Endothelial cell of umbilical vein (primary cell): ENCODE measurements at places on chromosomes 13 and 19. TPM values are rescaled to one million over a fixed set of nuclear protein-coding genes. Genes with fewer than 3 reads are reported as not detected.

KLHL1 gene
- total RNA-seq = not detected in 2 replicates

- no peak for DNase-seq
Measured at GRCh38 chr13:41995946-41996345, 35.0 kb upstream of the VWA8 start.

GRCh38 chr19:52492201-52492993 is 35.1 kb upstream of the ZNF808 start:
- DNase-seq = no peak

DNA sequence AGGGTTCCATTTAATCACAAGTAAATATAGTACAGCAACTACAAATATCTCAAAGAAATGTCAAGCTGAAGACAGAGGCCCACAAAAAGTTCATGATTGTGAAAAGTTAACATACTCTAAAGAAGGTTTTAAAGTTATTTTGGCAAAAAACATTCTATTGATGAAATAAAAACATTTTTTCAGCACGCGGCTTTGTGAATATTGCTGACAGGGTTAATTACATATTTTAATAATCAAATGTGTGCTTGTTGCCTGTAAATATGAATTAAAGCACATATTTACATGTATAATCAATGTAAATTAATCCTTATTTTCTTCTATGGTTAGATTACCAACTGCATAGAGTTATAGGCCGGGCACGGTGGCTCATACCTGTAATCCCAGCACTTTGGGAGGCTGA is 328.1 kb downstream of the MZT1 start:
- no peak for DNase-seq

DNA sequence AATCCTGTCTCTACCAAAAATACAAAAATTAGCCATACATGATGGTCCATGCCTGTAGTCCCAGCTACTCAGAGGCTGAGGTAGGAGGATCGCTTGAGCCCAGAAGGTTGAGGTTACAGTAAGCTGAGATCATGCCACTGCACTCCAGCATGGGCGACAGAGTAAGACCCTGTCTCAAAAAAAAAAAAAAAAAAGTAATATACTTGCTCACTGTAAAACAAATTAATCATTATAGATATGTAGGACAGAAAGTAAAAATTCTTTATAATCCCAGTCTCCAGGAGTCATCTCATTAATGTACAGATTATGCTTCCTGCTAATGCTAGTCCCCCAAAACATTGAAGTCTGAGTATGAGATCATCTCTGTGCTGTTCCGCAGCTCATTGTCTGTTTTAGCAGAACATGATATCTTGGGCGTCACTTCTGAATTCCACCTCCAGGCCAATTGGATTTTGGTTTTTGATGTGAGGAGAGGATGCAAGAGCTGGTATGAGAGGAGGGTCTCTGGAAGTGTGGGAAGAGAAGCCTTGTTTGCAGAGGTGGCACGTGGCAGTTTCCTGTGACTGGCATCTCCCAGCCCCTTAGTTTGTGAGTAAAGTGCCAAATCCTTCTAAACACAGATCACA is 75.4 kb upstream of the NPAS1 start:
- no peak for DNase-seq

- no peak for DNase-seq
Measured at GRCh38 chr13:80873589-80873988, 532.7 kb upstream of the SPRY2 start.

DNA sequence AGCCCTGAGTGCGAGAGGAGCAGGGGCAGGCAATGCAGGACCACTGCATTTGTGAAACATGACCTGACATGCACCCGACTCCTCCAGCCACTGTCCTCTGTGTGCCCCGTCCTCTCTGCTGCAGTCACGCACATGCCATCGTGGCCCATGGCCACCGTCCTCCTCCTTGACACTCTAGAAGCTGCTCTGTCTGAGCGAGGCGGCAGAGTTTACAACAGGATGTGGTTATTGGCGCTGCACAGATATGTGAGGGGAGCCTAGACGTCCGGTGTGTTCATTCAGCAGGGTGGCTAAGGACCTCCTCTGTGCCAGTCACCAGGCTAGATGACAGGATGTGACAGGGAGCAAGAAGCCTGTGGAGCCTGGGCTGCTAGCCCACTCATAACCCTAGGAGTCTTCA is 277.8 kb downstream of the FOXO1 start:
- DNase-seq = no peak

GRCh38 chr19:30487178-30487577 is 115.0 kb downstream of the ZNF536 start:
- no peak for DNase-seq

DNA sequence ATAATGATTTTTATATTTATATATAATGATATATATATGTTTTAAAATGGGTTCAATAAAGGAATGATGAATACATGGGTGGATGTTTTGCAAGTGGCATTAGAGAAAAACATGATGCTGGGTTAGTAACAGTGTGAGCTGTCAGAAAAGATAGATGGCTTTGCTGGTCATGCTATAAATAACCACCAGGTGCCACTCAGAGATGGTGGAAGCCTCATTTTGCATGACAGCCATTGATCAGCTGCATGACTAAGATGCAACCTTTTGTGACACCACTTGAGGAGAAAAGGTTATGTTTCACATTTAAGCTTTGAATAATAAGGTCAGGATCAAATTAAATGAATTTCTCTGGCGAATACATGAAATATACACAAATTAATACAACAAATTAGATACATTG is 737.7 kb downstream of the PCDH9 start:
- peak; percentile 3 for DNase-seq

REEP6 gene
- total RNA-seq = 1.5 and 1.8 TPM in 2 replicates

DNA sequence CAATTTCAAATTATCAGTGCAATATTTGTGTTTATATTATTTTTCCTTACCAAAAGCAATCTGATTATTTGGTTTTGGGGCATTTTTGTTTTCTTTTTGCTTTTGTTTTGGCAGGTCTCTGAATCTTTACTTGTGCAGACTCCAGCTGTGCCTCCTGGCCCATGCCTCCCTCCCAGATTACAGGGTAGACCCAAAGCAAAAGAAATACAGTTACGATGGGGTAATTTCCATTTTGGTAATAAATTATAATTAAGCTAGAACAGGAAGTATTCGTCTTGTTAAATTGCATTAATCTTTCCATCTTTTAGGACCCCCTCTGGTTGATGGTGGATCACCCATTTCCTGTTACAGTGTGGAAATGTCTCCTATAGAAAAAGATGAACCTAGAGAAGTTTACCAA is 29.2 kb upstream of the MLNR start:
- DNase-seq = no peak

DNA sequence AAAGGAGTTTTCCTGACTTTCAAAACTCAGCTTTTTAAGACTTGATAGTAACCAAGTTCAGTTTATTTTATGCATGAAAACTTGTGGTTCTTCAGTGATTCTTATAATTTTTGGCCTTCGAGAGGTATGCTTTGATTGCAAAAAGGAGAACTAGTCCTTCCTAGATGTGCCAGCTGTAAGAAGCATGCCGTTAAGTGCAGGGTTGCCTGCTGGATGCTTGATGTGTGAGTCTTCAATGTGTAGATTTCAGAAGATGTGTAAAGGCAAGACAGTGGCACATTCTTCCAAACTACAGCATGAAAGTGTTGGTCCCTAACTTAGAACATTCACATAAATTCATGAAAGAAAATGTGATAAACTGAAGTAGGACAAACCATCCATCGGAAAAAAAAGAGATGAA is 532.5 kb downstream of the DCT start:
- no peak for DNase-seq

DNA sequence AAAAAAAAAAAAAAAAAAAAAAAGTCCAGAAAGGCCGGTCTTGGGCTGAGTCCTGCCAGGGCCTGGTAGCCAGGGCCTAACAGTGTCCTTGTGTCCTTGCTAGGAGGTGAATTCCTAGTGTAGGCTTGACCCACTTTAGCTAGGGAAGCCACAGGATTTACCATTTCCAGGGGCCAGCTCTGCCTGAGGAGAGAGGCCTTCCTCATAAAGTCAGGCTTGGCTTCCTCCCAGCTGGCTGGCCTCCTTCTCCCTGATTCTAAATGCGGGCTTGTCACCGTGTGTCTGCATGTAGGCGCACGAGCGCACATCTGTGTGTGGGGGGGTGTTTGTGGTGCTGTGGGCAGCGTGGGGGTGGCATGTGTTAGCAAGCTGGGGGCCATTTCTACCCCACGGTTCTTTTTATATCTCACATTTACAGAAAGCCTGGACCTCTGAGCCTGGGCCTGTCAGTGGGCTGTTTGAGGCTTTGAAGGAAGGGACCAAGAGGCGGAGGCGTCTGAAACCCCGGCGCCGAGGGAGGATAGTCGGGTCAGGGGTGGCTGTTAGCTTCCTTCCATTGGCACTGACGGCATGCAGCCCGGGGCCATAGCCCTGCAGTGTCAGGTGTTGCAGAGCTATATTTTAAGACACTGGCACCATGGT is 31.7 kb downstream of the IER2 start:
- DNase-seq = peak; percentile 51

GRCh38 chr13:109687559-109688448 is 98.6 kb downstream of the IRS2 start:
- no peak for DNase-seq

GRCh38 chr13:20090349-20090748 is 70.5 kb downstream of the GJA3 start:
- DNase-seq = no peak

DNA sequence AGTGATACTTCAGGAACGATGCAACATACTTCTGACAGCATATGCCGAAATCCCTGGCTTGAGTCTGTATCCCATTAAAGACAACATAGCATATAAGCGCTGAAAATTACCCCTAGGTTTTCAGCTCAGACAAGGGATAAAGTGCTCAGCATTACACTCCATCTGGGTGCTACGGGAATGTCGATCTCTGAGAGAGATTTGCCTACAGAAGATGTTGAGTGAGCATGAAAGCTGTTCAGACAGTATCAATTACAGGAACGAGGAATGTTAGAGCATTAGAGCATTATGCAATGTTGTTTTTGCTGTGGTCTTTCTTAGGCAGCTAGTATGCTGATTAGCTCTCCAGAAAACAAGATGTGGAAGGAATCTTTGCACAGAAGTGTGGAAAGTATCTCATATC is 484.5 kb downstream of the LIG4 start:
- no peak for DNase-seq

GRCh38 chr19:39032063-39032918 is at the start of gene FBXO27:
Gene FBXO27, minus strand, starts transcription at chr19:39032549. Its CDS starts 322 bp downstream, at chr19:39032227.
- no peak for DNase-seq

DNA sequence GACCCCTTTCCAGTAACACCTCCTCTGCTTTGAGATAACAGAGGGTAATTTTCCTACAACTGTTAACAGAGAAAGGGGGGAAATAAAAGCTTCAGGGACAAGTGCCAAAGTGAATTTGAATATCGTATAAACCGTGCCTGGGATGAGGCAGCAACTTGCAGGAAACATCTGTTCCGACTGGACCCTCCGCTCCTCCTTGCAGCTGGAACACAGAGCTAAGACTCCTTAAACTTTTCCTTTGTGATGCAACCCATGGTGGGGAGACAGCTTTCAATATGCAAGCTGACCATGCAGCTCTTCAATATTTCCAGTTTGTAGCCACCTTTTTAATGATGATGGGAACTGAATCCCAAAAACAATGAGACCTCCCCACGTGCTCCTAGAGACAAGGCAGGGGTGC is 432.6 kb downstream of the ZNF536 start:
- DNase-seq = no peak

- DNase-seq = no peak
Measured at GRCh38 chr19:1553415-1553814, 14.7 kb downstream of the MEX3D start.

DNA sequence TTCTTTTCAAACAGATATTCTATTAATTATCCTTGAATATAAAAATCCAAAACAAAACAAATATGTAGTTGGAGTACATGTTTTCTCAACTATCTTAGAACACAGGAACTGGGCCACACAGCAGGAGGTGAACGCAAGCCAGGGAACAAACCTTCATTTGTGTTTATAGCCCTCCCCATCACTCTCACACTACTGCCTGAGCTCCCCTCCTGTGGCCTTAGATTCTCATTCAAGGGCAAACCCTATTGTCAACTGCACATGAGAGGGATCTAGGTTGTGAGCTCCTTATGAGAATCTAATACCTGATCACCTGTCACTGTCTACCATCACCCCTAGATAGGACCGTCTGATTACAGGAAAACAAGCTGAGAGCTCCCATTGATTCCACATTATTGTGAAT is 427.1 kb upstream of the PRR20A start:
- no peak for DNase-seq

DZIP1 gene
- total RNA-seq = 32.1 and 33.9 TPM in 2 replicates

NCCRP1 gene
- not detected in 2 replicates for total RNA-seq

DNA sequence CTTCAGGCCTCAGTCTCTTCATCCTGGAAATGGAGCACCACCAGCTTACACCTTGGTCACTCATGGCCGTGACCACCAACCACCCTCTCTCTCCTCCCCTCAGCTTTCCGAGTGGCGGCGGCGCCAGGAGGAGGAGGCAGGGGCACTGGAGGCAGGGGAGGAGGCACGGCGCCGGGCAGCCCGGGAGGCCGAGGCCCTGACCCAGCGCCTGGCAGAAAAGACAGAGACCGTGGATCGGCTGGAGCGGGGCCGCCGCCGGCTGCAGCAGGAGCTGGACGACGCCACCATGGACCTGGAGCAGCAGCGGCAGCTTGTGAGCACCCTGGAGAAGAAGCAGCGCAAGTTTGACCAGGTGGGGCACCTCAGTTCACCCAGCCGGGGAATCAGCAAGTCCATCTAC is 47.7 kb downstream of the KCNC3 start:
- no peak for DNase-seq

DNA sequence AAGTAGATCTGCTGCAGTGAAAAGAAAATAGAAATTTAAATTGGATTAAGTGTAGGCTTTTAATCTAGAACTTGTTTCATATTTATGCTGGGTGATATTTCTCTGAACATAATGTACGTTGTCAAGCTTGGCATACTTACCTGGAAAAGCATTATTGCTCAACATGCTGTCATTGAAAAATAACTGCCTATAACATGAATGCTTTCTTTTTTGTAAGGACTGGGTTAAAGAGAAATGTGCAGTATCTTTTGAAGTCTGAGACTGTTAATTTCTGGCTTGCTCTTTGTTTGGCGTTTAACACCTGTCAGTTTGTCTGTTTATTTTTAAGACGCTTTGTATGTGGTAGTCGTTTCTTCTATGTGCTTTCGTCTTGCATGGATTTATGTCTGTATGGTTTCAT is 175.2 kb downstream of the LMO7 start:
- DNase-seq = no peak

ZSCAN4 gene
- total RNA-seq = not detected in 2 replicates

CASP14 gene
- total RNA-seq = not detected in 2 replicates

GRCh38 chr13:113407103-113407530 is 43.2 kb upstream of the GRTP1 start:
- DNase-seq = no peak

GRCh38 chr19:28504727-28505126 is 708.2 kb downstream of the UQCRFS1 start:
- DNase-seq = no peak

DNA sequence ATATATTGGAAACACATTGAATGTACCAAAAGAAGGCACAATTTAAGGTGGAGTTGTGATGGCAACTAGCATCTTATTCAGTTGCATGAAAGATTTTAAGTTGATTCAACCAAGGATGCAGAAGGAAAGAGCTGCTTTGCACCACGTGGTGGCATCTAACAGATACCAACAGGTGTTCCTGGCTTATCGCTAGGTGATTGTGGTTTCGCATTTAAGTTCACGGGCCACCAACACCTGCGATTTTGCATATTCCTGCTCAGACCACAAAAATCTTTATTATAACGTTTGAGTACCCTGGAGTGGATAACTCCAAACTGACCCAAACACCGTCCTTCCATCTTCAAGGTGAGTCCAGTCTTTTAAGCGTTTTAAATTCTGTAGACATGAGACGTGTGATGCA is 45.3 kb downstream of the RGCC start:
- no peak for DNase-seq

- no peak for DNase-seq
Measured at GRCh38 chr13:93824286-93824685, 597.7 kb downstream of the GPC6 start.

RDH8 gene
- total RNA-seq = not detected in 2 replicates

- DNase-seq = no peak
Measured at GRCh38 chr13:77919921-77920294, 1.3 kb upstream of the EDNRB start.

ANGPTL8 gene
- not detected in 2 replicates for total RNA-seq
